ENCODE measurements at places on chromosomes 6 and 20. TPM values are rescaled to one million over a fixed set of nuclear protein-coding genes. Genes with fewer than 3 reads are reported as not detected.

GRCh38 chr6:36929607-36930006 lies 24.9 kb upstream of the PI16 start:
- no peak for DNase-seq

DNA sequence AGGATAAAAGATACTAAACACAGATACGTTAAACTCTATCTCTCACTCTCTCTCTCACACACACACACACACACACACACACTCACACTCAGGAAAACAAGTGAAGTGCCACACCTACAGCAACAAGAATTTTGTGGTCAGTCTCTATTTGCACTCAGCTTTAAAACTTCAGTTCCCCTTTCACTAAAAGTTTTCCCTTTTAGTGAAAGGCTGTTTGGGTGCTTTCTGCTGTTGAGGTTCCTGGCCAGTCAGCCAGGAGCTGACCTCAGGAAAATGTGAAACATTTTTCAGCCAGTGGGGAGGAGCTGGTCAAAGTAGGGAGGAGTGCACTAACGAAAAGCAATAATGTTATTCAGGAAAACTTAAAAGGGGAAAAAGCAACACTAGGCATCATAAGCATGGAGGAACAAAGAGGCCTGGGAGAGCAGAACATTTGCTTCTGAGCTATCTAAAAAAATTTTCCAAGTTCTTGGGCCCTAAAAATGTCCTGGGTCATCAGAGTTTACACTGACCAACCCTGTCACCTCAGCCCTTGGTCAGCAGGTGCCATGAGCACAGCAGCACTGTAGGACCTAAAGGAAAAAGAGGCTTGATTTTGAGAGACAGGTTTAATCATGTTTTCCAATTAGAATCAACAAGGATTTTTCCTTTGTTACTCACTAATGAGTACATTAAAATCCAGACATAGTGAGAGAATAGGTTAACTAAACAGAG lies 30.7 kb upstream of the NT5E start:
- no peak for DNase-seq

GRCh38 chr6:134537146-134537555 lies 219.2 kb upstream of the SGK1 start:
- no peak for DNase-seq

The PLCG1 gene
- 428 TPM for total RNA-seq

GRCh38 chr20:53894707-53895384 lies 175.5 kb downstream of the BCAS1 start:
- no peak for DNase-seq

The RGS17 gene
- total RNA-seq = not detected

DNA sequence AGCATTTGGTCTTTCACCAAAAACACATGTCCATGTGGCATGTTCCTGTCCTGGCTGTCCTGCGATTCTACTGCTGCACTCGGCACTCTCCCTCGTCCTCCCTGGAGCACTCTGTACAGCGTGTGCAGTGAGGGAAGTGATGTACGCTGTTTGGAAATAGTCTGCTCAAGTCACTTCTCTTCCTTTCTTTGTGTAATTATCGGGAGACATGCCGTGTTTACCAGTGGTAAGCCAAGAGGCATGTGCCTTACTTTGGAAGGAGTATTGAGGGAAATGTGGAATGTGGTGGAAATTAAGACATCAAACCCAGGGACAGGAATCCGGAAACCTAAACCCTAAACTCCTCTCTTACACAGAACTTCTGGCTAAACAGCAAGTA lies 268.5 kb upstream of the FOXQ1 start:
- no peak for DNase-seq

DNA sequence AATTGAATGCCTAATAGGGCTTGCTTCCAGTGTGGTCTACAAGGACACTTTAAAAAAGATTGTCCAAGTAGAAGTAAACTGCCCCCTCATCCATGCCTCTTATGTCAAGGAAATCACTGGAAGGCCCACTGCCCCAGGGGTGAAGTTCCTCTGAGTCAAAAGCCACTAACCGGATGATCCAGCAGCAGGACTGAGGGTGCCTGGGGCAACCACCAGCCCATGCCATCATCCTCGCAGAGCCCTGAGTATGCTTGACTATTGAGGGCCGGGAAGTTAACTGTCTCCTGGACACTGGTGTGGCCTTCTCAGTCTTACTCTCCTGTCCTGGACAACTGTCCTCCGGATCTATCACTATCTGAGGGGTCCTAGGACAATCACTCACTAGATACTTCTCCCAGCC lies 411.5 kb downstream of the TENT5A start:
- DNase-seq = no peak

DNA sequence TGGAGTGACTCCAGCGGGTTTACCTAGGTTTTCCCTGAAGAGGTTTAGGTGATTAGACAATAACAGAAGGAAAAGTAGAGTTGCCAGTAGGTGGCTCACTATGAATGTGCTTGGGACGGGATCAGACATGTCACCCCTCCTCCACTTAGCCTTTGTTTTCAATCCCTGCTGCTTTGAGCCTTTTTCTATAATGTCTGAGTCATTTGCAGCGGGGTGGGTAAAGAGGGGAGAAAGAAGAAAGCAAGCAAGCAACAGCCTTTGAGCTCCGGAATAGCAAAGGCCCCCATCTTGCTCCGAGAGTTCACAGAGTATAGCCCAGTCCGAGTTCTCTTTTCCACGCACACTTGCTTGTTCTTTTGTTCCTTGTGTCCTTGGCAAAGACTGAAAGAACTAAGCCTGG lies 129.1 kb downstream of the PACRG start:
- DNase-seq = no peak

- no peak for DNase-seq
Measured at GRCh38 chr20:24050119-24050518, 61.5 kb upstream of the GGTLC1 start.

The HLA-DPA1 gene
- 62.0 TPM for total RNA-seq

GRCh38 chr6:69878795-69879194 lies 12.4 kb downstream of the COL19A1 start:
- no peak for DNase-seq

DNA sequence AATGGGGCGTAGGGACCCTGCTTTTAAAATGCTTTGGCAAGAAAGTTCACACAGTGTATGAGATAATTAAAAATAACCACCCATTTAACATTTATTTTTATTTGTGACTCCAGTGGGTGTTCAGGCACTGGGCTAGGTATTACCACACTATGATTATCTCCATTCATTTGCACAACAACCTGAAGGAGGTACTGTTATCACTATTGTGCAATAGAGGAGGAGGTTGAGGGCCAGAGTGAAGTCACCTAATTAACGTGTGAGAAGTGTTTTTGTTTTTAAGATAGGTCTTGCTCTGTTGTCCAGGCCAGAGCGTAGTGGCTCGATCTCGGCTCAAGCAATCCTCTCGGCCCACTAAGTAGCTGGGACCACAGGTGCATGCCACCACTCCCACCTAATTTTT lies 29.2 kb downstream of the MAK start:
- no peak for DNase-seq

DNA sequence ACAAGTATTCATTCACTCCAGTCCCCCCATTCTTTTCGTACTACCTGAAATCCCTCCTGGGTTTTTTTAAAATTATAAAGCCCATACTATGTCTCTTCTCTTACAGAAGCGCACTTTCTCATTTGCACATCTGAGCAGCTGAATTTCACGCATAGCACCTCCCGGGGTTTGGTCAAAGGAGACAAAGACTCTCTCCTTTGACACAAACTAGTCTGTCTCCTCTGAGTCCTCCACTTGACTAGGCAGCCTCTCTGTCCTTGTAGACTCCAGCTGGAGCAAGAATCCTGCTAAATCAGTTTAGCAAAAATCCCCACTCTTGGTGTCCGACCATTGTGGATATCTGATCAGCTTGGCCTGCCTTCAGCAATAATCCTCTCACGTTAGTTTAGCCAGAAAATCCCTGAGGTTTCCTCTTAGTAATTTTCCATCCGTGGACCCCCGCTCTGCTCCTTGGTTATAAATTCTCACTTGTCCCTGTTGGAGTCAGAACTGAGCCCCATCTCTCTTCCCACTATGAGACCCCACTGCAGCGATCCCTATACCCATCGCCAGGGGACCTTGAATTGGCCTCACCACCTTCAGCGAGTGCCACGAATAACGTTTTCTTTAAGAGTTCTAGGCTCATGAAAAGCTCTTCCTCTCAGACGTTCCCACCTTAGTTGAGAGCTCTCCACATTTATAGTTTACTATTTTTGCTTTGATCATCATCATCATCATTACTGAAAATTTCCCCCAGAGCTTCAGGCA lies 29.0 kb downstream of the PDYN start:
- DNase-seq = no peak

The ARMH2 gene
- total RNA-seq = 2.7 TPM

- DNase-seq = no peak
Measured at GRCh38 chr6:166410426-166410935, 27.7 kb upstream of the MPC1 start.

The SLA2 gene
- 31.4 TPM for total RNA-seq

DNA sequence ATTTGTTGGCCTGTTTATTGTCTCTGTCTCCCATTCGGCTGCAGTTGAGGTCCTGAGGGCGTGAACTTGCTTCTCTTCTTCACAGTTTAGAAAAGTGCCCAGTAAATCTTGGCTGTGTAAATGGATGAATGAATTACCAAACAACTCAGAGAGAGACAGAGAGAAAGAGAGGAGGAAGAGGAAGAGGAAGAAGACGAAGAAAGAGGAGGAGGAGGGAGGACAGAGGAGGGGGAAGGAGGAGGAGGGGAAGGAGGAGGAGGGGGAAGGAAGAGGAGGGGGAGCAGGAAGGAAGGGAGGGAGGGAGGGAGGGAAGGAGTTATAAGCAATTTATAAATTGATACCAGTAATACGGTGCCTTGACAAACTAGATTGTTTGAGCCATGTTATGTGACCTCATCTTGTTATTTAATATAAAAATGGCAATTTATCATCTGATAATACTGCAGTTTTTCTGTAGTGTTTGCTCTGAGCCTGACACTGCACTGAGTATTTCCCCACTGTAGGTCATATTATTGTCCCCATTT lies 18.7 kb downstream of the HCK start:
- no peak for DNase-seq

The TTBK1 gene
- total RNA-seq = 0.16 TPM

DNA sequence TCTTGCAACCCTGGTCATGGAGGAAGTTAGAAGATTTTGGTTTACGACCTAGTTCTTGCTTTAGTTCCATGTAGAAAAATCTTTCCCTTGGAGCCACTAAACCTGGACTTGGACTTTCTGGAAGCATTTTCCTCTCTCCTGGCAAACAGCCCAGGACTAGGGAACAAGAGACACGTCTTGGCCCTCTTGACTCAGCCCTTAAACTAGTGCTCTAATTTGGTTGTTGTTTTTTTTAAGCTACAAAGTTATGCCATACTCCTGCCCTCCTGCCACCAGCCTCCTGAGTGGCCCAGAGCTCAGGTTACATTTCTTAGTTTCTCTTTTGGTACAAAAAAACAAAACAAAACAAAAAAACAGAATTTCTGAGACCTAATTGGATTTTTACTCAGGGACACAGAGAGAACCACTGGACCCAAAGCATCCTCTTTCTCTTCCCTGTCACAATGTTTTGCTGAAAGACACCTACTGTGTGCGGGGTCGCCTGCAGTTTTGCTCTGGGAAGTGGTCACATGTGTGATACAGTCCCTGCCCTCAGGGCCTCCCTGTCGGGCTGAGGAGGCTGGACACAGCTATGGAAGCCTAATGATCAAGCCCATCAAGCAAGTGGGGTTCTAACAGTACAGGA lies 32.3 kb upstream of the SCUBE3 start:
- no peak for DNase-seq

- no peak for DNase-seq
Measured at GRCh38 chr6:2534406-2535042, 216.2 kb downstream of the MYLK4 start.

GRCh38 chr6:159217595-159218275 lies 48.5 kb downstream of the FNDC1 start:
- DNase-seq = no peak

GRCh38 chr6:143652841-143653331 lies 24.9 kb upstream of the PHACTR2 start:
- no peak for DNase-seq

DNA sequence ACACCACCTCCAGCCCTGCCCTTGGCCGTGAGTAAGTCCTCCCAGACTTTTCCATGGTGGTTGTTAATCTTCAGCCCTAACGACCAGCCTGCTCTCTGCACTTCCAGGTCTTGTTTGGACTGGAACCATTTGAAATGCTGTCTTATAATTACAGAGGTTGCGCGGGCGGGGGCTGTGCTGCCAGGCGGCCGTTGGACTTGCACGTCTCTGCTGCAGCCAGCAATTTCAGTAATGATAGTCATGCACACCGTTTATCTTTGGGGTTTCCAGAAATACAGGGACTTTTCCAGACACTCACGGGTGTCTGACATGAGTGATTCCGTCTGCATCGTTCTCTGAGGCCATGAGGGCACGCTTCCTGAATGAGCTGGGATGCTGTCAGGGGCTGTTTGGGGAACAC lies 118.2 kb downstream of the BMP7 start:
- DNase-seq = no peak

The CCN5 gene
- not detected for total RNA-seq

- DNase-seq = no peak
Measured at GRCh38 chr6:6633898-6634734, 45.6 kb downstream of the LY86 start.

The PRND gene
- total RNA-seq = not detected

- DNase-seq = no peak
Measured at GRCh38 chr6:114634016-114634415, 291.2 kb upstream of the HS3ST5 start.

DNA sequence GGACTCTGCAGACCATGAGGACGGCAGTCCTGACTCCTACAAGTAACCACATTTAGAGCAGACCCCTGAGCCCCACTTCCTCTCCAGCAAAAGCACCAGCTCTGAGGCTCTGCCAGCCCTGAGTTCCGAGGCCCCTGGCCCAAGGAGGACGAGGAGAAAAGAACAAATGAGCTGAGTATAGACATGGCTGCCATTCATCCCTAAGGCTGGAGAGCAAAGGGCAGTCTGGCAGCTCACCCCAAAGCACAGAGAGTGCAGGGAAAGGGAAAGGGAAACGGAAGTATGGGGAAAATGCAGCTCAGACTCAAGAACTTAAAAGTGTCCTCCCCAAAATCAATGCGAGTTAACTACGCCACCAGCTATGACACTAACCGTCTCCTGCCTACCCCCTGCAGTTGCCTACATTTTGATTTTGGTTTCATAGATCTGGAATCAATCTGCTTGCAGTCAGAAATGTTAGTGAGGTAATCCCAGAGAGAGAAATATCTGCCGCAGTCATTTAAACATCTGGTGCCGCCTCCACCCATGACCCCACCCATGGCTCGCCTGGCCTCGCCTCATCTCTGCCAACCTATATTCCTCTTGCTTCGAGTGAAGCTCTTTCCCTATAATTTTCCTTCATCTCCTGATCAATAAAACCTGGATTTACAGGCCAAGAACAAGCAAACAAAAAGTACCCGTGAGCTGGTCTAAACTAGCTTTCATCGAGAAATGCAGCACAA lies 49.6 kb upstream of the AFDN start:
- no peak for DNase-seq

- DNase-seq = no peak
Measured at GRCh38 chr6:7914991-7915789, 4.6 kb upstream of the TXNDC5 start.

The LY6G6F gene
- 1.6 TPM for total RNA-seq

GRCh38 chr6:51654647-51655046 lies 432.8 kb downstream of the PKHD1 start:
- DNase-seq = no peak

- DNase-seq = no peak
Measured at GRCh38 chr20:56953048-56953586, 313.3 kb downstream of the BMP7 start.
